ENCODE measurements at places on chromosomes 16 and 17.
A peak's percentile ranks its signal among the peaks of the same experiment; 100 is the strongest.

GRCh38 chr16:26247063-26247462, 555.3 kb downstream of the HS3ST4 start:
- no peak for DNase-seq

GRCh38 chr17:13601322-13601775, 380 bp downstream of the HS3ST3A1 start:
- DNase-seq: no peak

DNA sequence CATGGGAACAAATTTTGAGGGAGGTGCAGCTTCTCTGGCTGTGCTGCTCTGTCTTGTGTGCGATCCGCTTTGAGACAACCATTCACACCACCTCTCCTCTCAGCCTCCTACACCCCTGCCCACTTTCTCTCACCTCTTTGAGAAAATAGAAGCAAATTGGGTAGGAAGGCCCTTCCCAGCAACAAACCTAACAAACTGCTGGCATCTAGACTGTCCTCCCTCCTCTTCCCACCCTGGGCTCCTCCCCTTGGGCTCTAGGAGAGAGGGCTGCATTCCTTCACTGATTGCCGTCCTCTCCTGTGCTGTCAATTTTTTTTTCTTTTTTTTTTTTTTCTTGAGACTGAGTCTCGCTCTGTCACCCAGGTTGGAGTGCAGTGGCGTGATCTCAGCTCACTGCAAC, 13.5 kb downstream of the CDIPT start:
- DNase-seq: no peak

- DNase-seq: peak; percentile 1
Observed at GRCh38 chr16:19375561-19376158, 42.0 kb upstream of the TMC5 start.

GRCh38 chr16:12202486-12202885, 226.0 kb downstream of the SNX29 start:
- no peak for DNase-seq

DNA sequence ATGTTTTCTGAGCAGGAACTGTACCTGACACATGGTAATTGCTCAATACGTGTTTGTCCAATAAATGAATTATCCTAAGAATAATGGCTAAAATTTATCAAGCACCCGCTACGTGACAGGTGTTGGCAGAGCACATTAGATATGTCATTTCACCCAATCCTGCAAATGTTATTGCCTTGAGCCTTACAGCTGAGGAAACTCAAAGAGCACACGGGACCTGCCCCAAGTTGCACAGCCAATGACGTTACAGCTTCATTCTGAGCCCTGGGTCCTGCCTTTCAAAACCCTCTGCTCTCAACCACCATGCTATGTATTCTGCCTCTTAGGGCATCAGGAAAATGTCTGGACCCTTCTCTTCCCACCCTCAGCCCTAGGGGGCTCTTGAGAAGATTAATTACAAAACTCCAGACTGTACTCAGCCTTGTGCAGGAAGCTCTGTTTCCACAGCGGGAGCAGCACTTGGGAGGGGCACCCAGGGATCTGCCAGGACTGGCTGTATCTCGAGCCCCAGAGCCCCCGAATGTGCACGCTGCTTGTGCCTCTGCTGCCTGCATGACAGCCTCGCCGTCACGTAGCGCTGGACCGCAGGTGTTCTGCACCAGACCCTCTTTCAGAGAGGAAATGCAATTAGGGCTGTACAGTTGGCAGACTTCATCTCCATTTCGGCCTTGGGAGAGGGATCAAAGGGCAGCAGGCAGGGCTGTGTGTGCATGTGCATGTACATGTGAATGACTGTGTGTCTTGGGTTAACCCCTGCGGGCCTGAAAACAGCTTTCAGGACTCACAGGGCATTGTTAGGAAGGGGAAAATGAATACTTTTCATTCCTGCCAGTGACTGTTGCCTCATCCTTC, 71.6 kb downstream of the GPR139 start:
- DNase-seq: no peak
